ENCODE measurements at places on chromosomes 6 and 20.

- no peak for DNase-seq
Measured at GRCh38 chr6:166352923-166353322, 10.6 kb upstream of the SFT2D1 start.

DNA sequence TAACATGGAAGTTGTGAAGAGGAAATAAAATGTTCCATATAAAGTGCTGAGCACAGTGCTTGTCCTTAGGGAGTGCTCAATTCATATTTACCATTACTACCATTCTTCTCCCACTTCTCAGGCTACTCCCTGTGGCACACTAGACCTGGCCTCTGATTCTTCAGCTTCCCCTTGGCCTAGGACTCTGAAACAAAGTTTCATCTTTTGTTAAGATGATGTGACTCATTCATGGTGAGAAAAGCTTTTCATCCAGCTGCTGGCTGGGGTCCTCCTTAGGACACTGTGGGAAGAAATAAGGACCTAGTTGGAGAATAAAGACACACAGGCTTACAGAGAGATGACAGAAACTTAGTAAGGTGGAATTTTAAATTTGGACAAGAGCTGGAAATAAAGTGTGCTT is 314.8 kb downstream of the CDC5L start:
- no peak for DNase-seq

GRCh38 chr6:72505446-72505845 is 116.4 kb upstream of the KCNQ5 start:
- DNase-seq, result no peak

GRCh38 chr20:31705598-31706597 is 16.8 kb downstream of the BCL2L1 start:
- no peak for DNase-seq

- DNase-seq, result no peak
Measured at GRCh38 chr6:150236114-150236513, 93.3 kb downstream of the PPP1R14C start.

- DNase-seq, result no peak
Measured at GRCh38 chr6:22964334-22964733, 395.0 kb downstream of the HDGFL1 start.

DNA sequence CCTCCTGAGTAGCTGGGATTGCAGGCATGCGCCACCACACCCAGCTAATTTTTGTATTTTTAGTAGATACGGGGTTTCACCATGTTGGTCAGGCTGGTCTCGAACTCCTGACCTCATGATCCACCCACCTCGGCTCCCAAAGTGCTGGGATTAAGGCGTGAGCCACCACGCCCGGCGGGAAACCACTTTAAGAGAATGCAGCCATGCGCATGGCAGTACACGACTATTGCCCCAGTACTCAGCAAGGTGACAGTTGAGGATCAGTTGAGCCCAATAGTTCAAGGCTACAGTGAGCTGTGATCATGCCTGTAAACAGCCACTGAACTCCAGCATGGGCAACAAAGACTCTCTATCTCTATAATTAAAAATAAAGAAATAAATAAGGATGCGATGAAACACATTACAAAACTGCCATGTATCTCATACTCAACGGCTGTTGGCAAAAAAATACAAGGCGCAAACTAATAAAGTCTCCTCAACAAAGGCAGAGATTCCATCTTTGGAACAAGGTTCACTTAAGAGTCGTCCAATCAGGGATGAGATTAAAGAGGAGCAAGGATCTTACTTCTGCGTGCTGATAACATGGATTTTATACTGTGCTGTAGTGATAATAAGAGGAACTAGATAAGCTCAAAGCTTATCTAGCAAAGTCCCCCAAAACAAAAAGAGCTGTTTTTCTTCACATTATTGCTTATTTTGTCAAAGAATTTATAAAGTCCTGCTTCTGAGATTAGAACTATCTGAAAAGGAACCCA is 51.1 kb downstream of the STAU1 start:
- no peak for DNase-seq

Data from stimulated activated CD4-positive, alpha-beta T cell treated with anti-CD3 and anti-CD28 coated beads, Interleukin-2, amount 100 ng/mL, for 4 hours (primary cell).